ENCODE measurements at places on chromosomes 12 and 14.

GRCh38 chr12:31033681-31034080, 40.0 kb upstream of the DDX11 start:
- DNase-seq = no peak

DNA sequence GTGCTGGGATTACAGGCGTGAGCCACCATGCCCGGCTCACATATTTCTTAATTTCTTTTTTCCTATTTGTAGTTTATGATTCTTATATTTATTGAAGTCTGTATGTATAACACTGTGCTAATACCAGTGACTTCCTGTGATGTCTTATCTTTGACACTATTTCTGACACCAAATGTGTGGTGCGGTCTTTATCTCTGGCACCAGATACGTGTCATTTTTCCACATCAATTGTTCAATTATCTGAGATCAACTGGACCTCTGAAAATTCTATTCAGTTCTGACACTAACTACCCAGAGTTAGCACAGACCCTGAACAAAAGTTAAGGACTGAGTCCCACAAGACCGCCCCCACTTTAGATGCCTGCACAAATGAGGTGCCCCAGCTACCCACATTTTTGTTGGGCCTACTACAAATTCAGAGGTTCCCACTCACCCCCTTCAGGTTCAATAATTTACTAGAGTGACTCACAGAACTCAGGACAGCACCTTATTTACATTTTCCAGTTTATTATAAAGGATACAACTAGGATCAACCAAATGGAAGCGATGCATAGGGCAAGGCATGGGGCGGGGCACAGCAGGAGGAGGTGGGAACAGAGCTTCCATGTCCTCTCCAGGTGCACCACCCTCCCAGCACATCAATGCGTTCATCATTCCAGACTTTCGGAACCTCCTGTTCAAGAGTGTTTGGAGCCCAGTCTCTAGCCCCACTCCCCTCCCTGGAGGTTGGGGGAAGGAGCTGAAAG, 11.6 kb upstream of the SRSF9 start:
- DNase-seq = no peak

DNA sequence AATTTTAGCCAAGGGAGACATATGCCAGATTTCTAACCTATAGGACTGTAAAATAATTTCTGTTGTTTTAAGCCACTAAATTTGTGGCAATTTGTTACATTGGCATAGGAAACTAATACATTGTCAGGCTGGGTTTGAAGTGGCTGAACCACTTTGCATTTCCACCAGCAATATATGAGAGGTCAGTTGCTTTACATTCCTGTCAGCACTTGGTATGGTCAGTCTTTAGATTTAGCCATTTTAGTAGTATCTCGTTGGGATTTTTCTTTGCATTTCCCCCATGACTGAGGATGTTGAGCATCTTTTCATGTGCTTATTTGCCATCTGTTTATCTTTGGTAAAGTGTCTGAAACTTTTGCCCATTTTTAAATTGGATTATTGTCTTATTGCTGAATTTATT, 3.9 kb downstream of the PALS1 start:
- DNase-seq = no peak

GRCh38 chr12:558580-558979, 98.8 kb downstream of the B4GALNT3 start:
- no peak for DNase-seq

DNA sequence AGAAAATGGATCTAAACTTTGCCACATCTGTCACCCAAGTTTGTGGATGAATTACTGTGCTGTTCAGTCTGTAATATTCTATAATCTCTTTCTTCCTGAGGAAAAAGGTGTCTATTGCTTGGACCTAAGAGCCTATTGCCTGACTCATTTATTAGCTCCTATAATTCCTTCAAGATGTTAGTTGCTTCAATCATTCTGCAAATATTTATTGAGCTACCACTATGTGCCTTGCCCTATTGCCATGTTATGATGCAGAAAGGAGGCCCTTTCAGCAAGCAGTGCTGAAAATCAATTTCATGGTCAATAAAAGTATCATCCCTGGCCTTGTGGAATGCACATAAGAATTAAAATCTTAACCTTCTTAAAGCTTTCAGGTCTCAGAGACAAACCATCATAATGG, 113.6 kb downstream of the CCER1 start:
- no peak for DNase-seq

- DNase-seq = no peak
Observed at GRCh38 chr12:88188180-88188579, 46.1 kb downstream of the TMTC3 start.

DNA sequence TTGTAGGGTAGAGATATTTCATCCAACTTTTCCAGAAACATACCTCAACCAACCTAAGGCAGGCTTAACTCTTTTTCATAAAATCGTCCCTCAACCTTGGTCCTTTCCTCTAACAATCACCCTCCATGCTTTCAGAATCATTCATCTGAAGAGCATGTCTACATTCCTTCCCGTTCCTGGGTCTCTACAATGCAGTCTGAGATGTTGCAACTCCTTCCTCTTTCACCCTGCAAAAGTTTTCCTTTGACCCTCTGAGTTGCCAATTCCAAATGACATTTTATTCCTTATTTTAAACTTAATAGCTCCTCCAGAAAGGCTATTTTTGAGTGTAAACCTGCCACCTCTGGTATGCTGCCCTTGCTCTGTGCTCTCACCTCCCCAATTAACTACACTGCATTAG, 16.7 kb downstream of the SLC7A7 start:
- no peak for DNase-seq

GRCh38 chr12:38998887-38999482, 93.6 kb upstream of the CPNE8 start:
- no peak for DNase-seq
